ENCODE measurements at places on chromosomes 6 and 20.

- no peak for DNase-seq
Observed at GRCh38 chr6:113859349-113860180, 2.4 kb downstream of the MARCKS start.

GRCh38 chr6:52507557-52508260, 69.2 kb downstream of the TRAM2 start:
- no peak for DNase-seq

- DNase-seq = no peak
Observed at GRCh38 chr6:137871291-137871690, 4.2 kb downstream of the TNFAIP3 start.

DNA sequence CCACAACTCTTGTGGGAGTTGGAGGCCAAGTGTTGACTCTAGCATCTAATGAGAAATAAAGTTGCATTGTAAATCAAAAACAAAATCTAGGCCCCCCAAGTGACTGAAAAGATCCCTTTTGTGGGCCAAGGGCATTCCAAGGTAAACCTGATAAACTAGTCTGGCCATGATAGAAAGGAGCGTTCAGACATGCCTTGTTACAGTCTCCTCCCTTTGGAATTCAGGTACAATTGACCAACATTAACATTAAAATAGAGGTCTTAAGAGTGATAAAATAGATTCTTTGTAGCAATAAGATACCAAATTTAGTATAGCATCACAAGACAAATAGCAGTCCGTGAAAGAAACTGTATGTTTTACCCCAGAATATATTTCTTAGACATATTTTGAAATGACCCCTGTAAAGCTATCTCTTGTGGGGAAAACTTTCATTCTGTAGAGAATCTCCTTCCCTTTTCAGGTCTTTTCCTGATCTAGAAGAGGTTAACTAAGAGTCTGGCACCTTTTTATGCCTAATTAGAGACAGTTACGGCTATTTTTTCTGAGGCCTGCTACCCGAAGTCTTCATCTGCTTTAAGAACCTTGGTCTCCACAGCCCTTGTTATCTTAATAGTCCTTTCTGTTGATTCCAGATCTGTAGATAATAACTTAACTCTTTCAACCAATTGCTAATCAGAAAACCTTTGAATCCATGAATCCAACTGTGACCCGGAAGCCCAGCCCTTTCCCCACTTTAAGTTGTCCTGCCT, 495.4 kb upstream of the MMS22L start:
- DNase-seq = no peak

GRCh38 chr20:10089871-10090587, 55.2 kb downstream of the ANKEF1 start:
- no peak for DNase-seq

- DNase-seq = no peak
Observed at GRCh38 chr6:35038076-35038475, 103.1 kb downstream of the TCP11 start.

GRCh38 chr20:49987868-49988690, 5.3 kb downstream of the SNAI1 start:
- no peak for DNase-seq

GRCh38 chr6:15823838-15824414, 161.1 kb upstream of the DTNBP1 start:
- no peak for DNase-seq

- no peak for DNase-seq
Observed at GRCh38 chr20:33450867-33451266, 7.3 kb upstream of the SNTA1 start.

- no peak for DNase-seq
Observed at GRCh38 chr6:39899554-39900295, 34.5 kb downstream of the MOCS1 start.

- DNase-seq = no peak
Observed at GRCh38 chr6:47075741-47076421, 33.7 kb upstream of the ADGRF1 start.

GRCh38 chr20:18133962-18134361, 3.7 kb upstream of the KAT14 start:
- DNase-seq = no peak

DNA sequence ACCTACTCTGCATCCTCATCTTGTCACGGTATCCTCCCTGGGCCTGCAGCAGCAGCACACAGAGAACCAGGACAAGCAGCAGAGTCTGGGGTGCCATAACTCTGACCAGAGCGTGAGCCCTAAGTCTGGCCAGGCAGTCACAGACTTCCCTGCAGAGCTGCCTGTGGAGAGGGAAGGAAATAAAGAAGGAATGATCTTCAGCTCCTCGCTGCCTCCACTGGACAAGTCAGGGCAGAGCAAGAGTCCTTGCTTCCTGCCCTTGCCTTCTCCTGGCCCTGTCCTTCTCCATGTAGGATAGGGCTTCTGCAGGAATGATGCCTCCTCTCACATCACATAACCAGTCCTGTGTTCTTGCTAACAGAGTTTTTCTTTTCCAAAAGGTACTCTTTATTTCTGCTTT, 15.9 kb upstream of the WFDC11 start:
- DNase-seq = no peak

DNA sequence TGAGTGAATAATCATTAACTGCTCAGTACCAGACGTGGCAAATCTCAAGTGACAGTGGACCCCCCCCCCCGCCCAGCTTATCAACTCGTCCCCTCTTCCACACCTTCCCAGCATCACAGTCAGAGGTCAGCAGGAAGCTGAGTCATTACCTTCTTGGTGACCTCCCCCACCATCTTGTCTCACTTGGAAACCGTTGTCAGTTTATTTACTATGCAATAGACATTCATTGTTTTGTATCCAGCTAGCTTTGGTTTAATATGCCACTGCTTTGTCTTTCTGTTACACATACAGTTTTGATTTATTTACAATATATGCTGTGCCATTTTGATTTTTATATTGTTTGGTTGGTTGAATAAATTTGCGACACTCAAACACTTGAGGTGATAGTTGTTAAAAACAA, 158.1 kb downstream of the QKI start:
- no peak for DNase-seq

GRCh38 chr20:49914310-49915117, 815 bp downstream of the SPATA2 start:
- DNase-seq = no peak

GRCh38 chr20:49503176-49503575, 20.7 kb upstream of the KCNB1 start:
- no peak for DNase-seq

DNA sequence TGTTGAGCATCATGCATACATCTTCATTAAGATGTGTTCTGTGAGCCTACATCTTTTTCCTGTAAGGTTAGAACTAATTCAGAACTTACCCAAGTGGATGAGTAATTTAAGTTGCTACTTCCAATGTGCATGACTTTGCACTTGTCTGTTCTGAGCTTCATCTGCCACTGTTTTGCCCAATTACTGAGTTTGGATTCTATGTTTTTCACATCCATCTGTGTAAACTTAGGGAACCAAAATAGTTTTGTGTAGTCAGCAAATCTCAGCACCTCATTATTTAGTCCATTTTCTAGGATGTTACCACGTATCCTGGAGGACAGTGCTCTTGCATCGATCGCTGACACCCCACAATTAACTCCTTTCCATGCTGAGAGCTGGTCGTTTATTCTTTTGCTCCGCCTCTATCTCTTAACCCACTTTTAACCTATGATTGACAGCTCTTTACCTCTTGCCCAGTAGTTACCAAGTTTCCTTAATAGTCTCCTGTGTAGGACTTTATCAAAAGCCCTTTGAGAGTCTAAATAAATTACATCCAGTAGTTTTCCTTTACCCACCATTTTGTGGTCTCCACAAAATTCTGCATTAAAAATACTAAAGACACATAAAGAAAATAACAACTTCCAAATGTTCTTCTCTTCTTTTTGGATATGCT, 44.2 kb upstream of the CITED2 start:
- DNase-seq = no peak

DNA sequence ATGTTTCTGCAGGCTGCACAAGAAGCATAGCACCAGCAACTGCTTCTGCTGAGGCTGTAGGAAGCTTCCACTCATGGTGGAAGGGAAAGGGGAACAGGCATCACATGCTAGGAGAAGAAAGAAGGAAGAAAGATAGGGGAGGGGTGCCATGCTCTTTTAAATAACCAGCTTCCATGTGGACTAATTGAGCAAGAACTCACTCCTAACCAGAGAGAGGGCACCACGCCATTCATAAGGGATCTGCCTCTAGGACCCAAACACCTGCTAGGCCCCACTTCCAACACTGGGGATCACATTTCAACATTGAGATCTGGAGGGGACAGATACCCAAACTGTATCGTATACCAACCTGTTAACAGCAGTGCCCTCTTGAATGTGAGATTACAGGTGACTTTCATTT, 46.9 kb upstream of the ARMC2 start:
- DNase-seq = no peak

- no peak for DNase-seq
Observed at GRCh38 chr6:44250067-44250717, 3.3 kb downstream of the HSP90AB1 start.

DNA sequence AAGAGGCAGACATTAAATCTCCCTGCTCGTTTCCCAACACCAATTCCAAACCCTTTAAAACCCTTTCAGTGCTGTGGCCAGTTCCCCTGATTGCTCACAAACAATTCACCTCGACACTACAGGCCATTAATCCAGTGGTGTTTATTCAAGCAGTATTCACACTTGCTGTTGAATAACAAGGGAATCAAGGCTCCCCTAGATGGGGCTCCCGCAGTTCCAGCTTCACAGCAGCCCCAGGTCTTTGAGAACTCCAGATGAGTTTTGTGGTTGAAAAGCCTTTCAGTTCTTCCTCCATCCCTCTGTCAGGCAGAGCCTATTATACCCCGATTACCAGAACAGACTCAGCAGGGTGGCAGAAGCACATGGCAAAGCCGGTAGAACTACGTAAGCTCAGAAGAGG, 36.2 kb downstream of the JAG1 start:
- DNase-seq = no peak

- DNase-seq = peak; percentile 40
Observed at GRCh38 chr6:90413867-90414266, 117.2 kb upstream of the BACH2 start.

DNA sequence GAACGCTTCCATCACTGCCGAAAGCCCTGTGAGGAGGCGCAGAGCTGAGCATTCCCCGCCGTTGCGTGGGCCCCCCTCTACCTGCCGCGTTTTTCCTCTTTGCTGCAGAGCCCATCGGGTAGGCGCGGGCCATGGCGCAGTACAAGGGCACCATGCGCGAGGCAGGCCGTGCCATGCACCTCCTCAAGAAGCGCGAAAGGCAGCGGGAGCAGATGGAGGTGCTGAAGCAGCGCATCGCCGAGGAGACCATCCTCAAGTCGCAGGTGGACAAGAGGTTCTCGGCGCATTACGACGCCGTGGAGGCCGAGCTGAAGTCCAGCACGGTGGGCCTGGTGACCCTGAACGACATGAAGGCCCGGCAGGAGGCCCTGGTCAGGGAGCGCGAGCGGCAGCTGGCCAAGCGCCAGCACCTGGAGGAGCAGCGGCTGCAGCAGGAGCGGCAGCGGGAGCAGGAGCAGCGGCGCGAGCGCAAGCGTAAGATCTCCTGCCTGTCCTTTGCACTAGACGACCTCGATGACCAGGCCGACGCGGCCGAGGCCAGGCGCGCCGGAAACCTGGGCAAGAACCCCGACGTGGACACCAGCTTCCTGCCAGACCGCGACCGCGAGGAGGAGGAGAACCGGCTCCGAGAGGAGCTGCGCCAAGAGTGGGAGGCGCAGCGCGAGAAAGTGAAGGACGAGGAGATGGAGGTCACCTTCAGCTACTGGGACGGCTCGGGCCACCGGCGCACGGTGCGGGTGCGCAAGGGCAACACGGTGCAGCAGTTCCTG, 693 bp downstream of the FAM50B start:
- DNase-seq = no peak

DNA sequence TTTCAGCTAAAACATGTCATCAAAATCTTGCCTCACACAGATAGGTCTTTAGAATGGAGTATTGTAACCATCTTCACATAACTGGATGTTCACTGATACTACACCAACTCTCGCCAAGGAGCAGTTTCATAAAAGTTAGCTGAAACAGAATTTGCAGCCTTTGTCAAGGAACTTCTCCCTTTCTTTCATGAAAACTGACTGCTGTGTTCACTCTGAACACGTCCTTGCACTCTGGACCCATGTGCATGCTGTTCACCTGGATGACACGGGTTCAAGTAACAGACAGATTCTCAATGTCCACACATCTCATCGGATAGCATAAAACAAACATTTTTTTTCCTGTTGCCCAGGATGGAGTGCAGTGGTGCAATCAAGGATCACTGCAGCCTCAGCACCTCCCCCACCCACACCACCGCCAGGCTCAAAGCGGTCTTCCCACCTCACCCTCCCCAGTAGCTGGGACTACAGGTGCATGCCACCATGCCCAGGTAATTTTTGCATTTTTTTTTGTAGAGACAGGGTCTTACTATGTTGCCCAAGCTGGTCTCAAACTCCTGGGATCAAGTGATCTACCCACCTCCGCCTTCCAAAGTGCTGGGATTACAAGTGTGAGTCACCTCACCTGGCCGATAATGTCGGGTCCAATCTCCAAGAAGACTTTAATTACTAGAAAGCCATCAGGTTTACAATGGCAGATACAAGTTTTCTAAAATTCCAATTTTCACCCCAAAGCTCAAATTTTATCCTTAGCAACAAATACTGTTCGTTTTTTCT, 9.4 kb downstream of the DIDO1 start:
- no peak for DNase-seq

DNA sequence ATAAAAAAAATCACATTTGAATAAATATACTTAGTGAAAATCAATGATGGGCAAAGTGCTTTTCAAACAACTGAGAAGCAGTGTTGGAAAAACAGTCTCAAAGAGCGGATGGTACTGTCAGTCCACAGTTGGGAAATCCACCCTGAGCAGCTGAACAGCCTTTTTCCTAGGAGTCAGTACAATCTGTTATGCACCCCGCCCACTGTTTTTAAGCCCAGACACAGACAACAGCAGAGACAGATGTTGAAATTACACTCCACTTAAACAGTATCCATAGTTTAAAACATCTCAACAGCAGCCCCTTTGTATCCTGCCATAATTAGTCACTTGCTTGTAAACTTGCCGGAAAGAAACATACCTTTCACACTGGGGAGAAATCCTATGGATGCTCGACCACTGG, 372 bp downstream of the KIAA0408 start:
- DNase-seq = no peak

DNA sequence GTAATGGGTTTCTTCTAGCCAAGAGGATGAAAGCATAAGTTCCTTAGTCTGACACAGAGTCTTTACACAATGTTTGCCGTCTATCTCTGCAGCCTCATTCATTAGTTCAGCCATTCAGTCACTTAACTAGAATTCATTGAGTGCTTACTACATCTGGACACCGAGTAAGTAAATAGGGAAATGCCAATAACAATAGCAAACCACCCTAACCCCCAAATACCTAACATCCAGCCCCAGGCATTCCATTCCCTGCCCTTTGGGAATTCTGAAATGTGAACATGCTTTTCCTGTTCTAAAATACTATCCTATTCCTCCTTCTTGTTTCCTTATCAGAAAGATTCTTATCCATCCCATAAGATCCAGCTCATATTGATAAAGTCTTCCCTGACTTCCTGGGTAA, 277.6 kb upstream of the RNF217 start:
- DNase-seq = no peak

- DNase-seq = no peak
Observed at GRCh38 chr6:128494440-128494839, 26.0 kb downstream of the PTPRK start.

DNA sequence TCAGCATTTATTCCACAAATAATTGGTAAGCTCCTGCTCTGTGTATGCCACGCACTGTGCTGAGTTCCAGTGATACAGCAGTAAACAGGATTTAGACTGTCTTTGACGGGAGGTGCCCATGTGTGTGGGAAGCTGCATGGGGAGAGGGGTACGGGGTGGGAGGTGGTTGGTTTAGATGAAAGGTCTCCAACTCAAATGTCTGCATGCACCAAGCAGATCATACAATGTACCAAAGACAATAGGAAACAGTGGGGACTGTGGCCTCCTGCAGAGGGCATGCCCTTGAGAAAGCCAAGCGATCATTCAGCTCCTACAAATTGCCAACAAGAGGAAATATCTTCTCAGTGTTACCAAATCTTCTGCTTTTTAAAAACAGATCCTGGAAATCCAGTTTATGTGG, 36.1 kb downstream of the SLC22A2 start:
- DNase-seq = no peak
